Pancreas (tissue), 10 donors: ENCODE measurements at places on chromosomes 5 and 9. TPM values are rescaled to one million over a fixed set of nuclear protein-coding genes. Genes with fewer than 3 reads are reported as not detected.

BASP1 gene
- 8.3 TPM for total RNA-seq

- DNase-seq, result no peak
These were observed 5.0 kb downstream of the HAND1 start for GRCh38 chr5:154472871-154473580.

CFAP157 gene
- total RNA-seq, result 0.39 TPM

SLC1A3 gene
- total RNA-seq, result 21.0 TPM

- DNase-seq, result no peak
These were observed 141.1 kb upstream of the SPDL1 start for GRCh38 chr5:169442403-169442874.

DNA sequence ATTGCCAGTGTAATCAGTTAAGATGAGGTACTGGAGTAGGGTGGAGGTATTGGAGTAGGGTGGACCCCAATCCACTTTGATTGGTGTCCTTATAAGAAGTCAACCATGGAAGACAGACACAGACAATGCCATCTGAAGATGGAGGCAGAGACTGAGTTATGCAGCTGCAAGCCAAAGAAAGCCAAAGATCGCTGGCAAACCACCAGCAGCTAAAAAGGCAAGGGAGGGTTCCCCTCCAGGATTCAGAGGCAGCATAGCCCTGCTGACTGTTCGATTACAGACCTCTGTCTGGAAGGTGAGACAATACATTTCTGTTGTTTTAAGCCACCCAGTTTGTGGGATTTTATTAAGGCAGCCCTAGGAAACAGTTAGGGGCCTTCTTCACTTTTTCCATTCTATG lies 30.5 kb upstream of the CKMT2 start:
- DNase-seq, result no peak

DNA sequence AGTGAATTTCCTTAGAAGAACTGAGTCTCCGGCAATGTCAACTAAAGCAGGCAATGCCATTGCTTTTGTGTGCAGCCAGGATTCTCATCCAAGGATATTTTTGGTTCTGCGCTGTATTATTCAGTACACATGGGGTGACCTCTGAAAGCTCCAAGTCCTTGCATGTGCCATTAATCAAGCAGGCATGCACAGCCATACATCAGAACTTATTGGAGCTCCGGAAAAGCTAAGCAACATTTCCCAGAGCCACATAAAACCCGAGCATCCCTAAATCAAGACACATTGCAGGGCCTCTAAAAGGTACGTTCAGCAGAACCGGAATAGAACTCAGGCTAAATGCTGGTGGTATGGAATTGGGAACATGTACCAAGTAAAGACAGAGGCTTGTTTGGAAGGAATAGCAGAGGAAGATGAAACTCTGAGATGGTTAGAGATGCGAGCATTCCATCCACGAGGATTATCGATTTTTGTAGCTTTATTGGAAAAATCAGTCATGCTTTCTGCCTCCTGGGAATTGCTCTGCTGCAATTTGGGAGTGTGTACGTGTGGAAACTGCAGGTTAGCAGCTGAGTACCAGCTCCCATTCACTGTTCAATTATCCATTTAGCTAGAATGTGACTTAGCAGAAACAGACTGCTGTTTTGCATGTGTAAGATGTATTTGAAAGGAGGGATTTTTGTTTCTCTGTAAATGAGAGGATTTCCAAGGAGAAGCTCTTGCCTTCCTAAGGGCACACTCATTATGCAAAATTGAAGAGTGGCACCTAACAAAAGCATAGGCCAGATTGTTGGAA lies 143.7 kb upstream of the WWC1 start:
- no peak for DNase-seq

DNA sequence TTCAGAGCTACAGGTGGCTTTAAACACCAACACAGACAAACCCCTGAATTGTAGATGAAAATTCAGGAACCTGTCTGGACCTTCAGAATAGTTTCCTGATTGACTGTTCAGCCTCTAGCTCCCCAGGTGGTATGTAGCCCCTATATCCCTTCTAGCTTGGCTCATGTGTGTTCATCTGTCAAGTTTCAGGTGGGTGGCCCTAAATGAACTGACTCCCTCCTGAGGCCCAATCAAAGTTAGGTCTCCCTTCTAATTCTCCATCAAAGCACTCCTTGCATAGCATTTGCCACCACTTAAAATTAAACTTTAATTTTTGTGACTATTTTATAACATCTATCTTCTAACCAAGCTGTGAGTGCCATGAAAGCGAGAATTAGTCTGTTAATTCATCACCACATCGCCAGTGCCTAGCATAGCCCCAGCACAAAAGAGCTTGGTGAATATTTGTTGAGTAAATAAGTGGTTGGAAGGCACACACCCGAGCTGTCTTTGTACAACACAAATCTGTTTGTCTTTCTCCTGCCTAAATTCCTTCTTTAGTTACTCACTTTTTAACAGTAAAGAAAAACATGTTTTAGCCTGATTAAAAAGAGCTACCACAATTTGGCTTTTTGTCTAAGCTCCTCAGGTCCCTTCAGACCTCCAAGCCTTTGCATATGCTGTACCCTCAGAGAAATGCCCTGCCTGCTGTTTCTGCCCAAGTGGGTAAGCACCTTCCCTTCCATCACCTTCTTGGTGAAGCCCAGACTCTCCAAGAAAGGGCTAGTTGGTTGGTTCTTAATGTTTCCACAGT lies 138.1 kb upstream of the HMHB1 start:
- DNase-seq, result no peak

- no peak for DNase-seq
These were observed 84.5 kb downstream of the TTLL11 start for GRCh38 chr9:122008559-122008958.

WDR38 gene
- not detected for total RNA-seq

MLLT3 gene
- total RNA-seq, result 6.8 TPM

DNA sequence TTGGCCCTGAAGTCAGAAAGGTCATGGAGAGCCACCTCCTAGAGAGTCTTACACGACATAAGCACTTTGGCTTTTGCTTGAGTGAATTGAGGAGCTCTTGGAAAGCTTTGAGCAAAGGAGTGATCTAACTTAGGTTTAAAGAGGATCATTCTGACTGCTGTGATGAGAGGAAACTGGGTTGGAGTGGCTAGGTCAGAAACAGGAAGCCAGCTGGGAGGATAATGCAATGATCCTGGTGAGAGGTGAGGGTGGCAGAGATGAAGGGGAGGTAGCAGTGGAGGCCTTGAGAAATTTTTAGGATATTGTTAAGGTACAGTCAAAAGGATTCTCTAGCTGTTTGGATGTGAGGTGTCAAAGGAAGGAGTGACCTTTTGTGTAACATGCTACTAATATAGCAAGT lies 32.2 kb upstream of the ROPN1L start:
- DNase-seq, result no peak

PCDHGA4 gene
- 2.0 TPM for total RNA-seq

NR5A1 gene
- not detected for total RNA-seq

DNA sequence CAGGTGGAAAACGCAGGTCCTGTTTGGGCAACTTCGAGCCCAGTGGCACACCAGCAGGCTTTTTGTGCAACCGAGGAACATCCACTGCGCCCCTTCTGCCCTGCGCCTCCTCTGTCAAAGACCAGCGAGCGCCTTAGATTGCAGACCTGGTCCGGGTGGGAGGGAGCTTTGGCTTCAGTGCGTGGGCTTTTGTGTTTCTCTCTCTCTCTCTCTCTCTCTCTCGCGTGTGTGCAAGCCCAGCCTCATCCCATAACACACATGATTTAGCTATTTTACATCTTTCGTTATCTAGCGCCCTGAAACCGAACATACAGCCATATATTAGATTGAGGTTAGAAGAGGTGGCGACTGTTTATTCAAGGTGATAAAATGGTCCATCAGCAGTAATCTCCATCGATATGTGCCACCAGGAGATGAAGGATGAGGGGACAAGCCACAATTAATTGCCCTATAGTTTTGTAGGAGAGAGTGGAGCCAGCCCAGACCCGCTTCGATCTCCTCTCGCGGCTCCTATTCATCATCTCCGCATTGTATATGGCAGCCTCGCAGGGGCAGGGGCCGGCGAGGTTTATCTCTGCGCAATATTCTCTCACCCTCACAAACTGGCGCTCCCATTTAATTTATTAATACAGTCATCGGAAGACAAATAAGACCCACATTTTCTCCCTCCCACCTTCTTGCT lies 5.3 kb downstream of the PRDM6 start:
- no peak for DNase-seq

- peak; percentile 29 for DNase-seq
These were observed 1.8 kb downstream of the PTGES2 start for GRCh38 chr9:128125580-128126354.

GFPT2 gene
- total RNA-seq, result 3.1 TPM

DNA sequence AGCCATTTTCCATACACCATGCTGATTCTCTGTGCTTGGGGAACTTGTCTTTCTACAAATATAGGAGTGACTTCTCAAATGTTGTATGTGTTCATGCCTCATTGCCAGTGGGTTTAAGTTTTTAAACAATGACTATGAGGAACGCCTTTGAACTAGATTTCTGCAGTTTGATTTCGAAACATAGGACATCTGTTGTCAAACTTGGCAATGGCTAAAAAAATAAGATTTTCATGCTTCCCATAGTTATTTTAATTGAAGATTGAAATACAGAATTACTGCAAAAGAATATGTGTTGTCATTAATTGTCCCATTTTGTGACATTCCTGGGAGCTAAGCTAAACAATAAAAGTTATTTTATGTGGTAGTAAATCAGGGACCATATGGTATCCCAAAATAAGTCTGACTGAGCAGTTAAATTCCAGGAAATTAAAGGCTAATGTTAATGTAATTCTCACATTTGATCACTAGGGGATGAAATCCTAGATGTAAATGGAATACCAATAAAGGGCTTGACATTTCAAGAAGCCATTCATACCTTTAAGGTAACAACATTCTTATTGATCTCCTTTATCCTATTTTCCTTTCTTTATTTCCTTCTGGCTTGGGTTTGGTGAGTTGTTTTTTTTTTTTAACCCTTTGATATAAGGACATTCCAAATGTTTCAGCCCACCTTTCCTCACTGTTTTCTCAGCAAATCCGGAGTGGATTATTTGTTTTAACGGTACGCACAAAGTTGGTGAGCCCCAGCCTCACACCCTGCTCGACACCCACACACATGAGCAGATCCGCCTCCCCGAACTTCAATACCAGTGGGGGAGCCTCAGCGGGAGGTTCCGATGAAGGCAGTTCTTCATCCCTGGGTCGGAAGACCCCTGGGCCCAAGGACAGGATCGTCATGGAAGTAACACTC lies 116.7 kb downstream of the GOLPH3 start:
- DNase-seq, result no peak

GRCh38 chr9:34654323-34655051 lies 2.5 kb downstream of the IL11RA start:
- DNase-seq, result peak; percentile 64

DNA sequence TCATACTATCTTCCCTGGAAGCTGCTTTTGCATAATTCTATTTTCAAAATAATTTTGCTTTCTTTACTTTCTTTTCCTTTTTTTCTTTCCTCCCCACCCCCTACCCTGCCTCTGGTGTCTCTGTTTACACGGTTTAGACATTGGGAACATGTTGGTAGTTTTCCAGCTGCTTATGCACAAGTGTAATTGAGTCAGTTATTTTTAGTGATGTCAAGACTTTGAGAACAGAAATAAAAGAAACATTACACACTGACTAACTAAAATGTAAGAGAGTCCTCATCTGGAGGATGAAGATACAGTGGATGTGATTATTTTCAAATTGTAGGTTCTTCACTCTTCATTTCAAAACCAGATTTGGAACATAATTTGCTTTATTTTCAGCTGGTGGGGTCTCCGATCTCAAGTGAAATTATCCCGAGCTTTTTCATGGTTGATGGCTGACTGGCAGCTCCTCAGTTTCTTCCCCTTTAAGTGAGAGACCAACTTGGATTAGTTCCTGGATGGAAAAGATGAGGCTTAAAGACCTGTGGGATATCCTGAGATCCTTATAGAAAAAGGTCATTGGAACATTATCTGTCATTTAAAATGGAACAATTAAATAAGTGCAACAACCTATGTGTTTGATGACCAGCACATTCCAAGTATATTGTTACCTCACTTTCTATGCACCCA lies 154.4 kb upstream of the ZNF462 start:
- no peak for DNase-seq

DNA sequence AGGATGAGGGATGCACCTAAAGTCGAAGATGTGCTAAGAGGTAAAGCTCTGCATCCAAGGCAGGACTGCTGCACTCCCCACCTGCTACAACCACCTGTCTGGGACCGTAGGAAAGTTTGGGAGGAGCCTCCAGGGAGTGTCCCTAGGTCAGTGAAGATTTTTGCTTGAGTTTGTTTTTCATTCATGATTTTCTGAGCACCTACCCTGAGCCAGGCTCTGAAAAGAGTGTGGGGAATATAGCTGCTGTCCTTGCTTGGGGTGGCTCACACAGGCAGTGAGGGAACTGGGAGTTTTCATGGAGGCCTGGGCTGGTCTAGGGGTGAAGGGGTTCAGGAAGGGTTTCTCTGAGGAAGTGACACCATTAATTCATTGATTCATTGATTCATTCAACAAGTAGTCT lies 48.9 kb downstream of the SAR1B start:
- no peak for DNase-seq

DNA sequence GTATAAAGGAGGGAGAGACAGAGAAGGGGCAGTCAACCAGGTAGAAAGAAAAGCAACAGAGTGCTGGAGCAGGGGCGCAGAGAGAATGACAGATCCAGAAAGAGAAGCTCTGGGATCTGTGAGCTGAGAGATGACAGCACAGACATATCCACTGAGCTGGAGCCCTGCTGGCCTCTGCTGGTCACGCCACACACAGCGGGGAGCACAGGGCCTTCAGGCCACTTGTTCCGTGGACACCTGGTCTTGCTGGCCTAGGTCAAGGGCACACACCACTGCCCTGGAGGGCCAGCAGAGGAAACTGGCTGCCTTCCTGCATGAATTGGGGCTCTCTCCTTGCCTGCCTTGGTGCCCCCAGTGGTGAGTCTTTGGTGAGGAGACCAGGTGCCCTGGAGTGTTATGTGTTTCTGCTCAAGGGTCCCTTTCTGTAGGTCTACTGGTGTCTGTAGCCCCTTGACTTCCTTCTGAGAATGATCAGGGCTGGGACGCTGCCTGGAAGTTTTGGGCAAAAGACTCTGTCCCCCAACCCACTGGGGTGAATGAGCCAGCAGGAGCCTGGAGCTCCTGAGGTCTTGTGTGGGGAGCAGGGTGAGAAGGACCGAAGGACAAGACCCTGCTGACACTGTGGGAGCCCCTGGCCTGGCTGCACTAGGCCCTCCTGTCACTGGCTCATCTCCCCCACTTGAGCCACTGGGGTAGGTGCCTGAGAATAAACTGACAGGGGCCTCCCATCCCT lies 59.2 kb upstream of the ADAMTS2 start:
- DNase-seq, result no peak

- DNase-seq, result no peak
These were observed 82.7 kb upstream of the TAF11L2 start for GRCh38 chr5:17415321-17415758.

- no peak for DNase-seq
These were observed 147.1 kb downstream of the ERCC6L2 start for GRCh38 chr9:96022445-96023051.

NTNG2 gene
- total RNA-seq, result 2.3 TPM

- DNase-seq, result no peak
These were observed 59.0 kb upstream of the ZBTB43 start for GRCh38 chr9:126745574-126746411.

GRCh38 chr9:83435301-83435700 lies 102.9 kb downstream of the FRMD3 start:
- DNase-seq, result no peak

GRCh38 chr9:104795857-104796256 lies 31.9 kb downstream of the NIPSNAP3B start:
- no peak for DNase-seq
